ENCODE measurements at places on chromosomes 7 and 10. TPM values are rescaled to one million over a fixed set of nuclear protein-coding genes. Genes with fewer than 3 reads are reported as not detected.

GRCh38 chr10:62284221-62284620 is 15.6 kb upstream of the RTKN2 start:
- no peak overlapping the region for H3K4me3 ChIP-seq
- no peaks in the 10 kb centered on the region for H3K36me3 ChIP-seq
- no peak overlapping the region for H3K27ac ChIP-seq

DNA sequence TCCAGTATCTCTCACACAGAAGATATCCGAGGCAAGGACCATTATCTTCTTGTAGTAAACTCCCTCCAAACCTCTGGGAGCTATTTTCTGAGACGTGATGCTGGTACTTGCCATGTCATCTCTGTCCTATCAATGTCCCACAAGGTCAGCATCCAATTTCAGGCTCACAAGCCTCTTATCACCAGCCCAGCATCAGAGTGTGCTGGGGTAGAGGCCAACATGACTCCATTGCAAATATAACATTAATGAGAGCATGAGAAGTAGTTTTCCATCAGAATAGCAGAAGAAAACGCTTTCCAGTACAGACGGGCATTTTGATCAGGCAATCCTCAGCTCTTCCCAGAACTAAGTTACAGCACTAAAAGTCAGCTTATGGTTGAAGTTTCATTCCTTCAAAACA is 5.6 kb downstream of the MORN4 start:
- no peaks in the 10 kb centered on the region for H3K36me3 ChIP-seq
- H3K27me3 ChIP-seq = no peaks in the 10 kb centered on the region
- H3K4me1 ChIP-seq = no peaks in the 10 kb centered on the region
- DNase-seq = no peak
- H3K4me3 ChIP-seq = no peak overlapping the region

DNA sequence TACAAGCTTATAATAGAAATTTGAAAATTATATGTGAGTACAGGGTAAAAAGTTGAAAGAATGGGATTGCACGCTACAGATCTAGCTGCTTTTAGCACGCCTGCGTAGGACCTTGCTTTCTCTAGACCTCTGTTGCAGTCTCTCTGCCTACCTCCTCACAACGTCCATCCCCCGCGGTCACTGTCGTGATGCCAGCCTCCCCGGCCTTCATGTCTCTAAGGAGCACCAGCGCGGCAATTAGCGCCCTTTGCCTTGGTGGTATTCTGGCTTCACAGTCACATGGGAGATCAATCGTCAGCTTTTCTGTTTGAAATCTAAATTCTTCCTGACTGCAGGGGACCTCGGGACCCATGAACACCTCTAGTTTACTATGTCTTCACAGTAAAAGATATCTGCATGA is 131.3 kb downstream of the EGFR start:
- no peaks in the 10 kb centered on the region for H3K27me3 ChIP-seq
- peaks cover 77% of the 10 kb centered on the region for H3K36me3 ChIP-seq
- no peaks in the 10 kb centered on the region for H3K4me1 ChIP-seq
- no peak for DNase-seq

- no peaks in the 10 kb centered on the region for H3K36me3 ChIP-seq
- H3K27me3 ChIP-seq = no peaks in the 10 kb centered on the region
- H3K4me1 ChIP-seq = no peaks in the 10 kb centered on the region
- no peak overlapping the region for H3K4me3 ChIP-seq
- no peak overlapping the region for H3K27ac ChIP-seq
- DNase-seq = no peak
These were observed 540.9 kb downstream of the SUGCT start for GRCh38 chr7:40675741-40676140.

- no peak overlapping the region for H3K4me3 ChIP-seq
- H3K27me3 ChIP-seq = no peaks in the 10 kb centered on the region
- DNase-seq = no peak
- H3K4me1 ChIP-seq = no peaks in the 10 kb centered on the region
- no peaks in the 10 kb centered on the region for H3K36me3 ChIP-seq
These were observed 162.4 kb upstream of the MEOX2 start for GRCh38 chr7:15848901-15849300.

GRCh38 chr10:124318811-124319210 is 99.9 kb downstream of the OAT start:
- no peak overlapping the region for H3K4me3 ChIP-seq
- DNase-seq = peak; percentile 14
- no peak overlapping the region for H3K27ac ChIP-seq
- H3K4me1 ChIP-seq = no peaks in the 10 kb centered on the region
- H3K36me3 ChIP-seq = no peaks in the 10 kb centered on the region

- no peaks in the 10 kb centered on the region for H3K36me3 ChIP-seq
- peak; percentile 84 for DNase-seq
- peaks cover 61% of the 10 kb centered on the region for H3K4me1 ChIP-seq
- H3K27me3 ChIP-seq = no peaks in the 10 kb centered on the region
- H3K4me3 ChIP-seq = no peak overlapping the region
- peak overlapping the region; percentile 63 for H3K27ac ChIP-seq
These were observed 140.1 kb downstream of the GLI3 start for GRCh38 chr7:42096681-42097561.

DNA sequence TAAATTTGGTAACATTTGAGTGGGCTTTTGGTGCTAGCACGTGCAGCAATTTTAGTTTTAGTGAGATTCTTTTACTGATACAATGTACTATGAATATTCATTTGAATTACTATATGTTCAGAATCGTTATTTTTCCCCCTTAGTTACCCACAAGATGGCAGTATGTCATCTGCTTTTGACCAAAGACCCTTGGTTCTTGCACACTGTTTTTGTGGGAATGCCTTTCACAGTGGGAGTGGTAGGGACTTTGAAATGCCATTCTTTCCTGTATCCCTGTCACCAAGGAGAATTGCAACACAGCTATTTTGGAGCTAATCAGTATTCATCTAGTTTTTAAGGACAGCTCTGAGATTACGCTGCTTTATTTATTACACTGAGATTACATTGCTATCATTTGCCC is 40.6 kb downstream of the SEC23IP start:
- no peak overlapping the region for H3K27ac ChIP-seq
- DNase-seq = no peak
- H3K4me3 ChIP-seq = no peak overlapping the region
- no peaks in the 10 kb centered on the region for H3K27me3 ChIP-seq

DNA sequence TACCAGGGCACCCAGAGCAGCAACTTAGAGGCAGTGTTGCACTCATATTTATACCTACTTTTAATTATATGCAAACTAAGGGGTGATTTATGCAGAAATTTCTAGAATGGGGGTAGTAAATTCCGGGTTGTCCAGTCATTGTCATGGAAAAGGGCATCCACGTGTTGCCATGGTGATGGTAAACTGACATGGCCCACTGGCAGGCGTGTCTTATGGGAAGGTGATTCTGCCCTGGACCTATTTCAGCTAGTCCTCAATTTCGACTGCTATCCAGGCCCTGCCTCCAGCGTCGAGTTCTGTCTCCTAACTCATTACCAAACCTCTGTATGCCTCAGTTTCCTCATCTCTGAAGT is 12.8 kb downstream of the SNX8 start:
- no peaks in the 10 kb centered on the region for H3K4me1 ChIP-seq
- H3K4me3 ChIP-seq = no peak overlapping the region
- DNase-seq = no peak
- no peaks in the 10 kb centered on the region for H3K36me3 ChIP-seq

DNA sequence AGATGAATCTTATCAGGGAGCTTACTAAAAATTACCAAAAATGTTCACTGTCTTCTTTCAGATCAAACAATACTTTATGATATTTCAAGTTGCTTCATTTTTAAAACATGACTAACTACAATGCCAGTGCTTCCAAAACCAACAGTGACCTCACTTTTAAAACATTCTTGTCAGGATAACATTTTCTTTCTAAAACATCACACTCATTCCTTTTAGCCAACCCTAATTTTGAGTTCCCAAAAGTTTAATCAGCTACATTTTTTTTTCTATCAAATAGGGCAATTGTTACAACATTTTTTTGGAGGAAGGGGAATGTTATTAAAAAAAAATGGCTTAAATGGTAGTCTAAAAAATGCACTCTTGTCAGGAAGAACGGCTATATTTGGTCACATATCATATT is 37.3 kb downstream of the RTKN2 start:
- peaks cover 10% of the 10 kb centered on the region for H3K4me1 ChIP-seq
- DNase-seq = no peak
- no peaks in the 10 kb centered on the region for H3K36me3 ChIP-seq
- H3K27ac ChIP-seq = peak overlapping the region; percentile 15
- no peaks in the 10 kb centered on the region for H3K27me3 ChIP-seq
- H3K4me3 ChIP-seq = no peak overlapping the region

- H3K4me1 ChIP-seq = no peaks in the 10 kb centered on the region
- H3K36me3 ChIP-seq = no peaks in the 10 kb centered on the region
- peak overlapping the region; percentile 92 for H3K27ac ChIP-seq
- peak overlapping the region; percentile 78 for H3K4me3 ChIP-seq
These were observed 994 bp upstream of the CYP51A1 start for GRCh38 chr7:92135052-92135889.

DNA sequence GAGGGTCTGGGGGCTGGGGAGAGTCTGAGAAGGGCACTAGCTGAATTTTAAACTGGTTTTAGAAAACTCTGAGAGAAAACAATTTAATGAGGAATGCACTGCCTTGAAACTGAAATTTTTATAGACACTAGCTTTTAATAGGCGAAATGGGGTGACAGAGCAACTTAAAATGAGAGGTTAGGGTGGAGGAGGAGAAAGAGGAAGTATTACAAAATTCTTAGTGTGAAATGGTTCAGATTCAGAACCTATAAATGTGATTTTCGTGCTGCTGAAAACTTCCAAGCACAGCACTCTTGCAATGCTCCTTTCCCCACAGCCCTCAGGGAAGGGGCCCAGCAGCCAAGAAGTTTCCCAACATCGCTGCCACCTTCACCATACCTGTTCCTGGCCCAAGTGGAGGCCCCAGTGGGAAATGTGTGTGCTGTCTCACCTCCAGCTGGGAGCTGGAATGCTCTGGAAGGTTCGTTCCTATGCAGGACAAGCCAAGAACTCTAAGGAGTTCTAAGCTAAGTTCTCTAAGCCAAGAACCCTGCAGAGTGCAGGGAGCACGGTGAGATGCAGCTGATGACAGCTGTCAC is 60.0 kb downstream of the ATXN7L1 start:
- H3K4me3 ChIP-seq = no peak overlapping the region
- peaks cover 24% of the 10 kb centered on the region for H3K4me1 ChIP-seq
- DNase-seq = no peak
- no peaks in the 10 kb centered on the region for H3K27me3 ChIP-seq

- no peaks in the 10 kb centered on the region for H3K36me3 ChIP-seq
- no peak overlapping the region for H3K4me3 ChIP-seq
These were observed 4.3 kb upstream of the KCNMA1 start for GRCh38 chr10:77641788-77642397.

DNA sequence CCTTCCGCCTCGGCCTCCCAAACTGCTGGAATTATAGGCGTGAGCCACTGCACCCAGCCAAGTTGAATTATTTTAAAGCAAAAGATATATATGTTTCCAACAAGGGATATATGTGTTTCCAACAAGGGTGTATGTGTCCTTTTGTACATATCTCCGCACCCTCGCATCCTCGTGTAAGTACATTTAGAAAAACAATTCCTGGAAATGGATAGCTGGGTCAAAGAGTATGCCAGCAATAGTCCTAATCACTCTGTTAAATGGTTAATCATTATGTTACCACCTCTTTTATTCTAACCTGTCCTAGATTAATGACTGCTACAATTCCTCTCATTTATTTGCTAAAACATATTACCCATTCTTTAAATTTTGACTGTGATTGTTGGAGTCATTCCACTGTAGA is 28.0 kb downstream of the OR9A2 start:
- no peaks in the 10 kb centered on the region for H3K36me3 ChIP-seq
- no peaks in the 10 kb centered on the region for H3K27me3 ChIP-seq
- H3K4me1 ChIP-seq = no peaks in the 10 kb centered on the region

- no peak overlapping the region for H3K4me3 ChIP-seq
- H3K27me3 ChIP-seq = no peaks in the 10 kb centered on the region
These were observed 16.9 kb upstream of the OTUD1 start for GRCh38 chr10:23422003-23422411.

DNA sequence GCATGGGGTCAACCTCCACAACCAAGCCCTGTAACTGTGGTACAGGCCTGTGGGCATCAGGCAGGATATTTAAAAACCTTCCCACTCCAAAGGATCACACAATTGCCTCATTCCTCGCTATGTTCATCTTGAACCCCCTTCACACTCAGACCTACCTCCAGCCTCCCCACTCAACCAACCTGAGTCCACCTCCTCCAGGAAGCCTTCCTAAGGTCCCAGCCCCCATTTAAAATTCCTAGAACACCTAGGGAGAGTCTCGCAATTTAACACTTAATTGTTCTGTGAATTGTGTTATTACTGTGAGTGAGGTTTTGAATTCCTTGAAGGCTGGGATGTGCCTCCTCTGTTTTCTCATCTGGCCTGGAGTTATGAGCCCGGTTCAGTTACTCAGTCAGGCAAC is 93.1 kb upstream of the SMNDC1 start:
- no peak for DNase-seq
- H3K27ac ChIP-seq = no peak overlapping the region
- no peak overlapping the region for H3K4me3 ChIP-seq
- H3K27me3 ChIP-seq = no peaks in the 10 kb centered on the region
- H3K4me1 ChIP-seq = peaks cover 25% of the 10 kb centered on the region

GRCh38 chr10:49080071-49080470 is 35.3 kb downstream of the VSTM4 start:
- no peaks in the 10 kb centered on the region for H3K27me3 ChIP-seq
- no peak for DNase-seq
- peaks cover 45% of the 10 kb centered on the region for H3K4me1 ChIP-seq
- H3K4me3 ChIP-seq = no peak overlapping the region
- H3K36me3 ChIP-seq = peaks cover 14% of the 10 kb centered on the region
- H3K27ac ChIP-seq = peak overlapping the region; percentile 68

GRCh38 chr7:13990319-13990983 is 985 bp upstream of the ETV1 start:
- peak overlapping the region; percentile 62 for H3K4me3 ChIP-seq
- H3K27ac ChIP-seq = peak overlapping the region; percentile 73
- H3K27me3 ChIP-seq = no peaks in the 10 kb centered on the region
- DNase-seq = peak; percentile 73

DNA sequence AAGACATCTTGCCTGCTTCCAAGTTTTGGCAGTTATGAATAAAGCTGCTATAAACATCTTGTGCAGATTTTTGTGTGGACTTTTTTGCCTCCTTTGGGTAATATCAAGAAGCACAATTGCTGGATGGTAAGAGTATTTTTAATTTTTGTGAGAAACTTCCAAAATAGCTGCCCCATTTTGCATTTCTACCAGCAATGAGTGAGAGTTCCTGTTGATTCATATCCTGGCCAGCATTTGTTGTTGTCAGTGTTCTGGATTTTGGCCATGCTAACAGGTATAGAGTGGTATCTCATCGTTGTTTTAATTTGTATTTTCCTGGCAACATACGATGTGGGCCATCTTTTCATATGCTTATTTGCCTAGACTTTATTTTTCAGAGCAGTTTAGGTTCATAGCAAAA is 53.9 kb downstream of the BTAF1 start:
- no peaks in the 10 kb centered on the region for H3K4me1 ChIP-seq
- no peak for DNase-seq
- H3K27ac ChIP-seq = no peak overlapping the region
- H3K36me3 ChIP-seq = peaks cover 8% of the 10 kb centered on the region

- no peak for DNase-seq
- H3K27me3 ChIP-seq = no peaks in the 10 kb centered on the region
- no peak overlapping the region for H3K4me3 ChIP-seq
- H3K36me3 ChIP-seq = no peaks in the 10 kb centered on the region
- no peak overlapping the region for H3K27ac ChIP-seq
These were observed 75.8 kb downstream of the OR13A1 start for GRCh38 chr10:45239642-45240041.

- no peaks in the 10 kb centered on the region for H3K27me3 ChIP-seq
- no peak overlapping the region for H3K4me3 ChIP-seq
- peak overlapping the region; percentile 65 for H3K27ac ChIP-seq
- no peaks in the 10 kb centered on the region for H3K36me3 ChIP-seq
These were observed 14.3 kb downstream of the MUC12 start for GRCh38 chr7:100983451-100984187.

Gene GOLGA7B
- 1.0 TPM for polyA plus RNA-seq

Gene ACTR1A
- 48.6 TPM for polyA plus RNA-seq

Gene GJD4
- not detected for polyA plus RNA-seq

Gene PVRIG
- not detected for polyA plus RNA-seq

Gene IL6
- polyA plus RNA-seq = 13.8 TPM

Gene ACSL5
- 96.8 TPM for polyA plus RNA-seq
